Erythroblast (primary cell): ENCODE measurements at places on chromosomes 13 and 19.

DNA sequence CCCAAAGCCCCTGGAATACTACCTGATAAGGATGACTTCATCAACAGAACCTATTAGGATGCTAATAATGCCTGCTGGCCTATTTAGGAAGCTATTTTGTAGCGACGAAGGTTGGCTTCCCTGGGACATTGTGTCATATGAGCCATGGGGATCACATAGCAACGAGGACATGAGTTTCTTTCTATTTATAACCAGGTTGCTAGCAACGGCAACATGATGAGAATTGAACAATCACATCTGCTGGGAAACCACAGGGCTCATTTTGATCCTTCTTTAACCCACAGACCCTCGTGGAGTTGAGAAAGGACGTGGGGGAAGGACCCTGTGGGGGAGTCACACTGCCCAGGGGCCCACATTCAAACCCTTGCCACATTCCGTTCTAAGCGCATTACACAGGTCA, 172.2 kb downstream of the COL4A1 start:
- DNase-seq: no peak

- DNase-seq: no peak
These were observed 8.5 kb upstream of the CEACAM5 start for GRCh38 chr19:41699968-41700323.

- DNase-seq: no peak
These were observed 4.6 kb upstream of the ERVK3-1 start for GRCh38 chr19:58300620-58301019.

GRCh38 chr19:3548606-3549005, 8.8 kb downstream of the MFSD12 start:
- DNase-seq: no peak

DNA sequence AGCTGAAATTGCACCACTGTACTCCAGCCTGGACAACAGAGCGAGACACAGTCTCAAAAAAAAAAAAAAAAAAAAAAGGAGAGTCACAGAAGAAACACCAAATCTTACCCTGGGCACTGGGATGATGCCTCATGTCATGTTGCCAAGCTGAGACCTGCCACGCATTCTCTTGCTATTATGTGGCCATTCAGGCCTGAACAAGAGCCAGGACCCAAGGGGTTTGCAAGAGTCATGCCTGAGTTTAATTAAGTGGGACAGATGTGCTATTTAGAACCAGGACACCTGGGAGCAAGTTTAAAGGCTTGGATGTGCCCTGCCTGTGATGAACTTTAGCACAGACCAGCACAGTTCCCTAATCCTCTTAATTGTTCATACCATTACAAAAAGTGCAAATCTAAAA, 9.8 kb downstream of the PNMA8A start:
- no peak for DNase-seq

DNA sequence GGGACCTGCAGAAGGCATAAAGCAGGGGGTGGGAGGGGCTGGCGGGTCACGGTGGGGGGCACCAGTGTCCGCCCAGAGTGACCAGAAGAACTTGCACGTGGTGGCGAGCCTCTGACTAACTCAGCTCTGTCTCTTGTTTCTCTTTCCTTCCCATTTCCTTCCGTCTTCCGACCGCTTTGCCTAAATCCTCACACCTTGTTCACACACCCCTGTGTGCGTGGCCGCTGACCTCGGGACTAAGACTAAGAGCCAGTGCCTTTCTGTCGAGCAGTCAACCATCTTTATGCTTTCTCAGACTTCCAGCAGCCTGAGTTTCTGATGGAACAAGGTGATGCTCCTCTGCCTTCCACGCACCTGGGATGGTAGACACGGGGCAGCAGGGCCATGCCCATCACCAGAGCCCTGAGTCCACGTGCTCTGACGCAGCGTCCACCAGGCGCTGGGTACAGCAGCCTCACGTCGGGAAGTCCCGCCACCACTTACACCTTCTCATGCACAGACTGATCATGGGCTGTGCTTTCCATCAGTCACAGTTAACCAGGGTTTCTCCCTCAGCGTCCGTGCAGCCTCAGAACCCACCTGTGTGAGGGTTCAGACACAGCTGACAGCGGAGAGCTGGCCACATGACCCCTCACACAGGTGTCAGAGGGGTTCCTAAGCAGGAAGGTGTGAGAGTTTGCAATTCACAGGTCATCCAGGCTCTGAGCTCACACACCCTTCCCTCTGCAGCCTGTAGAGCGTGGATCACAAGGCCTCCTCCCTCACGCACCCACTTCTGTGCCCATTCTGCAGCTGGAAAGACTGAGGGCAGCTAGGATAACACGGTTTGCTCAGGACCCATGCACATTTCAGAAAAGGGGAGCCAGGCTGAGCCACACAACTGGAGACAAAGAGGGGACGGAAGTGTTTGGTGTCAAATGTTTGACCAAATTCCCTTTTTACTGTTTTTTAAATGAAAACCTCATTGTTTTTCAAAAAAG, 90.7 kb upstream of the MCF2L start:
- no peak for DNase-seq

DNA sequence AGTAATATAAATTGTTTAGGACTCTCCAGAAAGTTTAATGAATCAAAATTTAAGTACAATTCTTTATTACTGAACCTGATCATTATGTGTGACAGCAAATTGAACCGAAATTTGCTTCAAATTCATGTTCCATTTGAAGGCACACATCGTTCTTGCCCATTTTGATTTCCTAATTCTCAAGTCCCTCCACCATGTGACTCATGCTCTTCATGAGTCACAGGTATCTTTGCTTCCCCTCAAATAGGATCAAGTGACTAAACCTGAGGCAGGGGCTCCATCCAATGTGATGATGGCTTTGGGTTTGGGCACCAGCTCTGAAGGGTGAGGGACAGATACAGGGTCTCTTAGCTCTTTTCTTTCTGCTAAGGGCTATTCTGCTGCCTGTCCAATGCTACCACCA, 86.1 kb downstream of the THSD1 start:
- no peak for DNase-seq

GRCh38 chr13:70380809-70381208, 272.6 kb upstream of the KLHL1 start:
- DNase-seq: no peak

GRCh38 chr13:40505196-40505595, 161.2 kb downstream of the FOXO1 start:
- DNase-seq: no peak

DNA sequence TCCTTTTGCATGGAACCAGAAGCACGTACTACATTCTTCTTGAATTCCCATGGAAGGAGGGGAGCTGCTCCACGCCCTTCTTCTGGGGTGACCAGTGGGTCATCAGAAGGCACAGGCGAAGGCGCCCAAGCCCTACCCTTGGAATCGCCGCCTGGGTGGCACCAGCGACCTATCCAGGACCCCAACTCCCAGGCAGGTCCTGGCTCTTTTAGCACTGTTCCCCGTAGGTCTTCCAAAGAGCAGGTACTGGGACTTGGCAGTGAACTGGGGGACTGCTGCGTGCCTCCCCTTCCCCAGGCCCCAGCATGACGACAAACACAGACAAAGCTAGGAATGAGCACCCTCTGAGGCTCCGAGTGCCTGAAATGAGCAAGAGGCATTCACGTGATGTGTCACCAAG, 45.0 kb downstream of the CEBPG start:
- no peak for DNase-seq

- DNase-seq: no peak
These were observed 149.2 kb downstream of the MIPEP start for GRCh38 chr13:23740002-23740401.

DNA sequence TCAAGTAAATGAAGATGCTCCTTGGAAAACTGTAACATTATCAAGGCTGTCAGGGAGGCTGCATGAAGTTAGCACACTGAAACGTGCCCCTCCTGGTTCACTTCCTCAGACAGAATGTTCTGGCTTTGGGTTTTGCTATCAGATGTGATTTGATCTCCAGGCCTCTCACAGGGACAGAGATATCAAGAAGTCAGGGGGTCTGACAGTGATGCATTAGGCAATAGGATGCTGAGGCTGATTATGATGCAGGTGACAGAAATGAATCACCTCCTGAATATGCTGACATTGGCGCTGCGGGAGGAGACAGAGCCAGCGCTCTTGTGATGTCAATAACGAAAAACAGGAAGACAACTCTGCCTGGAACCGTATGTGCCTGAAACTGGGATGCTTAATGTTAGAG, 278.5 kb downstream of the DCT start:
- no peak for DNase-seq

- no peak for DNase-seq
These were observed 186.4 kb upstream of the KL start for GRCh38 chr13:32829676-32830335.

DNA sequence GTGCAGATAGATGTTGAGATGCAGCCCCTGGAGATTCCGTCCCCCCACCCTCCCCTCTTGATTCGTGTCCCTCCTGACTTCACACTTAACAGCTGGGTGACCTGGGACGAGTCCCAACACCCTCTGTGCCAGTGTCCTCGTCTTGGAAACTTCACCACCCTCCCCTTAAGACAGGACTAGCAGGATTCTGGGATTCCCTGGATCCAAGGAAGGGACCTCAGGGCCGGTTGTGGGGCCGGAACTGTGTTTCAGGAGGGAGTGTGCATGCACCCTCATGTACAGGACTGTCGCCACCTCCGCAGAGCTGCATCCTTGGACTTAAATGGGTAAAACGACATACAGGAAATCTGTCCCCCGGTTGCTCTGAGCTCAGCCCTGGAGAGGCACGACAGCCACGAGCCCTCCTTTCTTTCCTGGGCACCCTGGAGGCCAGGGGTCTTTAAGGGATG, 990 bp downstream of the MYO9B start:
- DNase-seq: peak; percentile 44

DNA sequence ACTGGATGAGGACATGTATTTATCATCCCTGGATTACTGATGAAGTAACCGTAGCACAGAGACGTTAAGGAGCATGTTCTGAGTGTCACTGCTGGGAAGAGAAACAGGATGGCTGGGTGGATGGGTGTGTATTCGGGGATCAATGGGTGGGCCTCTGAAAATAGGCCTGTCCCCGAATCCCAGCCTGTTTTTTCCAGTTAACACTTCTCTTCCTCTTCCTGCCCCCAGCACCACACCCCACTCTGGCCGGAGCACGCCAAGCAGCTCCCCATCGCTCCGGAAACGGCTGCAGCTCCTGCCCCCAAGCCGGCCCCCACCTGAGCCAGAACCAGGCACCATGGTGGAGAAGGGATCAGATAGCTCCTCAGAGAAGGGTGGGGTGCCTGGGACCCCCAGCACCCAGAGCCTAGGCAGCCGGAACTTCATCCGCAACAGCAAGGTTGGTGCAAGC, 8.8 kb downstream of the GRAMD1A start:
- no peak for DNase-seq

GRCh38 chr13:42836930-42837690, 55.7 kb downstream of the FAM216B start:
- DNase-seq: no peak

GRCh38 chr19:925087-925525, 729 bp upstream of the ARID3A start:
- DNase-seq: peak; percentile 72

- no peak for DNase-seq
These were observed 146.4 kb upstream of the GPC6 start for GRCh38 chr13:93080166-93080565.

DNA sequence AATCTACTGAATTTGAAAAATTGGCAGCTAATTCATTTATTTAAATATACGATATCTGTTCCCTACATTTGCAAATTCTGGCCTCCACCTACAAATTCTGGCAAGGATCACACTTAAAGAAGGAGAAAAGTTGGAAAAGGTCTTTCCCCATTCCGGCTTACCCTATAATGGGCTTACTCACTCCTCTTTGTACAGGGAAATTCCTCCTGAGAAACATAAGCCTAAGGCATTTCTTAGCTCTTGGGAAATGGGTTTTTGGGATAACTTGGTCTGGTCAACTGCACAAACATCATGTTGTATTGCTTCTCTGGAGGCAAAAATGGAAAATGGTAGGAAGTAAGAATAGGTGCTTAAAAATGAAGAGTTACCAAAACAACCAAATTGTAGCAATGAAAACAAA, 25.5 kb downstream of the KCTD12 start:
- DNase-seq: no peak

DNA sequence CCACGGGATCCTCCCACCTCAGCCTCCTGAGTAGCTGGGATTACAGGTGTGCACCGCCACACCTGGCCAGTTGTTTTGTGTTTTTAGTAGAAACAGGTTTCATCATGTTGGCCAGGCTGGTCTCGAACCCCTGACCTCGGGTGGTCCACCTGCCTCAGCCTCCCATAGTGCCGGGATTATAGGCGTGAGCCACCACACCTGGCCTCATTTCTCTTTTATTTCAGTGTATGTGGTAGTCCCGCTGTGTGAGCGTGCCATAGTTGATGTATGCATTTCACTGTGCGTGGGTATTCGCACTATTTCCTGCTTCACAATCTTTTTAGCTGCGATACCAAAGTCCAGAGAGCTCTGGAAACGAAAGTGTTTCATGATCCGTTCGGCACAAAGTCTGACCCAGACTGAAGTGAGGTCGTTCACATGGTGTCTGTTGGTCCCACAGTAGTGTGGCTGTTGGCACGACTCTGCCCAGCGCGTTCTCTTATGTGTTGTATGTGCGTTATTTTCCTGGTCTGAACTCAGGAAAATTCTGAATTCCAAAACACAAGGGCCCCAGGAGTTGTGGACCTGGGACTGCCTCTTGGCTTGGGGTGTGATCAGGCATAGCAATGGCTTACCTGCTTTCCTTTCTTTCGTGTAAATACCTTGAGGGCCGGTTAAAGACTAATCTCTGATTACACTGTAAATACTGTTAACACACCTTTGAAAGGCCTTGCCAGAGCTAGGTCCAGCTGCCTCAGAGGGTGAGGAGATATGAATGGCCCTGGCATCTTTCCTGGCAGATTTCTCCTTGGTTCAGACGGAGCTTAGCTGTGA, 8.6 kb downstream of the EPN1 start:
- no peak for DNase-seq

DNA sequence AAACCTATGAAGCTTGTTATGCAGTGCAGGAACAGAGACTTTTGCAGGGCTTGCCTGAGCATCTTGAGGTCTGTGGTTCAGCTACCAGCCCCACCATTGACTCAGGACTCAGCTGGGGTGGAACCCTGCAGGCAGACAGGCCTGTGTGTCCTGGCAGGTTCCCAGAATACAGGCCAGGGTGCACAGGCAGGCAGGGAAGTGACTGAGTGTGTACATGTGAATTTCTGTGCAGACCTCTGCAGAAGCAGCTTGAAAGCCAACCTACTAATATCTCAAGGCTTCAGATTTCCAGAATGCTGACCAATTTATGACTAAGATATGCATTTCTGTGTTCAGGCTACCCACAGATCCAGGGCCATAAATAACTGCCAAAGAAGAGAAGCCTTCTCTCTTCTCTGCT, 254.4 kb downstream of the DLEU7 start:
- DNase-seq: no peak

GRCh38 chr19:57242821-57243220, 2.4 kb downstream of the ZNF805 start:
- no peak for DNase-seq
